Hepatocyte (in vitro differentiated cells): ENCODE measurements at places on chromosomes 5 and 9.
A peak's percentile ranks its signal among the peaks of the same experiment; 100 is the strongest.

- DNase-seq: no peak
- H3K27me3 ChIP-seq: no peaks in the 10 kb centered on the region
- no peak overlapping the region for H3K4me3 ChIP-seq
- H3K36me3 ChIP-seq: no peaks in the 10 kb centered on the region
- H3K4me1 ChIP-seq: peaks cover 35% of the 10 kb centered on the region
Observed at GRCh38 chr9:89674667-89675057, 69.8 kb downstream of the GADD45G start.

GRCh38 chr5:137075163-137075970 lies 423.8 kb downstream of the SPOCK1 start:
- H3K27me3 ChIP-seq: no peaks in the 10 kb centered on the region
- no peak overlapping the region for H3K27ac ChIP-seq
- H3K4me1 ChIP-seq: no peaks in the 10 kb centered on the region
- H3K4me3 ChIP-seq: no peak overlapping the region

DNA sequence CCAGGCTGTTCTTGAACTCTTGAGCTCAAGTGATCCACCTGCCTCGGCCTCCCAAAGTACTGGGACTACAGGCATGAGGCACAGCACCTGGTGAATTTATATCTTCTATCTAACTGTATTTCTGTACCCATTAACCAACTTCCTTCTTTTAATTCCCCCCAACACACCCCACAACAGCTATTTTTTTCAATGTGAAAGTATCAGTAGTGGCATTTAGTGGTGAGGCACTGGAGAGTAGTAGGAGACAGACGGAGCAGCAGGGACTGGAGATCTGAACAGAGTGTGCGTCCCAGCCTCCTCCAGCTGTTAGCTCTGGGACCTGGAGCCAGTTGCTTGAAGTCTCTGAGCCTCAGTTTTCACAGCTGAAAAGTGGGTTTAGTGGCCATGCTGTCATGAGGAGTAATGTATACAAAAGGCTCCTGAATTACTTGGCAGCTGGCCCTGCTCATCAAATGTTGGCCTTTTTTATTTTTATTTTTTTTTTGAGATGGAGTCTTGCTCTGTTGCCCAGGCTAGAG lies 11.0 kb upstream of the EEIG1 start:
- H3K27me3 ChIP-seq: no peaks in the 10 kb centered on the region
- H3K4me3 ChIP-seq: no peak overlapping the region
- H3K4me1 ChIP-seq: peaks cover 18% of the 10 kb centered on the region
- DNase-seq: no peak
- peak overlapping the region; percentile 76 for H3K27ac ChIP-seq
- H3K36me3 ChIP-seq: no peaks in the 10 kb centered on the region

DNA sequence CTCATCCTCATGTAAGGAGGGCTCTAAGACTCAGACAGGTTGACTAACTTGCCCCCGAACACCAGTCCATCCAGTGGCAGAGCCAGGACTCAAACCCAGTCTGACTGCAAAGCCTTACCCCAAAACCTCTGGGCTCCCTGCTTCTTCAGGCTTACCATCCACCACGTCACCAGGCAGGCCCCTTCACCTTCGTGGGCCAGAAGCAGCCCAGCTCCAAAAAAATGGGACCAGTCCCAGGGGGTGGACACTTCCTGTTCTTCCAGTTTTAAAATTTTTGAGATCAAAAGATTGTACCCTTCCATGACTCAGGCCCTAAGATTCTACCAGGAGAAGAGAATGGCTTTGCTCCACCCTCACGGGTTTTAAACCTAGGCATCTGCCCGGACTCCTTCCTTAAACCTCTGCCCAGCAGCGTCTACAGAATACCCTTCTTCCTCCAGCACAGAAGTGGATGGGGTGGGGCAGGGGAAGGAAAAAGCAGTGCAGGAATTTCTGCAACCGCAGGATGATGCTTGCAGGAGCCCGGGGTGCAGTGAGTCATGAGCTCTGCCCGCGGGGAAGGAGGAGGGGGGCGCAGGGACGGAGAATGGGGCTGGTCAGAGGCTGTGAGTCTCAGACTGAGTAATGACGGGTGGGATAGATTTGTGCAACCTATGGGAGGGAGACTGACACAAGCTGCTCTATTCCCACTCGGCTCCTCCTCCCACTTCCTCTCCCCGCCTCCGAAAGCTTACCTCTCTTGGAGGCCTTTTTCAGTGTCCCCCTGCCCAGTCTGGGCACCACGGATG lies 50.4 kb upstream of the STXBP1 start:
- H3K27me3 ChIP-seq: no peaks in the 10 kb centered on the region
- no peaks in the 10 kb centered on the region for H3K36me3 ChIP-seq
- DNase-seq: peak; percentile 90
- peak overlapping the region; percentile 93 for H3K27ac ChIP-seq
- no peak overlapping the region for H3K4me3 ChIP-seq
- H3K4me1 ChIP-seq: peaks cover 40% of the 10 kb centered on the region

GRCh38 chr5:52787600-52788504 lies at the start of the genes ITGA1 and PELO:
TSS of gene ITGA1 (plus strand) at chr5:52787916. CDS start at chr5:52788354, 438 bp downstream.
TSS of gene PELO (plus strand) at chr5:52787916. CDS start at chr5:52800395, 12,479 bp downstream.
- H3K36me3 ChIP-seq: no peaks in the 10 kb centered on the region
- peak; percentile 81 for DNase-seq
- peak within 1 kb of the TSS; percentile 90 for H3K27ac ChIP-seq
- H3K4me1 ChIP-seq: peaks cover 5% of the 10 kb centered on the region
